ENCODE measurements at places on chromosomes 2 and 18.

DNA sequence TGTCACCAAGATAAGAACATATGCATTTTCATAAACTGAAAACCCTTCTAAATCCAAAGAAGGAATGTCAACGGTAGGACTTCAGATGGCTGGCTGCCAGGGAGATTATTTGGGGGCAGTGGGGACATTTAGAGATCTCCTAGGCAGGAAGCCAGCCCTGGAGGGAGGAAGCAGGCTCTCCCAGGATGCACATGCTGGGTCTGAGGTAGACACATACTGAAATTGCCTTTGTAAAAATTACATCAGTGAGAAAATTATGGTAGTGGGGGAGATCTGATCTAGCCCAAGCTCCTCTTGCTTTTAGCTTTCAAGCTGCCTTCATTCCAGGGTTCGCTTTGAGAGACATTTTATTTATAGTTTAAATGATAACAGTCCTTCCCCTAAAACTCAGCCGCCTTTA, 24.1 kb downstream of the MPP4 start:
- no peak for DNase-seq

DNA sequence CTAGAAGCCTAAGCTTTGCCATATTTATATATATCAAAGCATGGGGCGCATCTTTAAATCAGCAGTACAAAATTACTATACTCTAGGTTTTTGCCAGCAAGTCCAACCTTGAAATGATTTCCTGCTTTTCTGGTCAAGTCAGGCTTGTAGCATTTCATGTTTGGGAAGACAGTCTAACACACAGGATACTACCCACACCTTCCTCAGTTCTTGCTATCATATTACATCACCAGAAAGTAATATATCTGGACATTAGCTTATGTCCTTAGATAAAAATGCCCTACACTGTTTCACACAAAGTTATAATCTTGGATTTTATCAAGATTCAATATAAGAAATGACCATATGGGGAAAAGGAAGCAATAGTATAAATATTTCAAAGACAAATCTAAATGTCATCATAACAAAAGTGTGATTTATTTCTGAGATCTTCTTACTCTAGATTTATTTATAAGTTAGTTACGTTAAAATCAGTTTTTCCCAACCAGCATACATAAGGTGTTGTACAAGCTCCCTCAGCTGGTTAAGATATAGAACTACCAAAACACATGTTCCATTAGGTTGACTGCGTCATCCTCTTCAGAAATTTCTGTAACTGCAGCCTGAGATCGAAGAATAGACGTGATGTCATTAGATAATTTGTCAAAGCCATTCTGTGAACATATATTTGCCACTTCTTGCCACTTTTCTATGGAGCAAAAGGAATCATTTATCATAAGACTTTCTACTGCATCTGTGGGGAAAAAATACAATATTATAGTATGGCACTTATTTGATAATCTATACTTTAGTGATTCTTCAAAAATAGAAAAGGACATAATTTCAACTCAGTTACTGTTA, 56.6 kb downstream of the CLHC1 start:
- peak; percentile 80 for DNase-seq

GRCh38 chr2:64262071-64262470, 117.9 kb upstream of the PELI1 start:
- peak; percentile 71 for DNase-seq

DNA sequence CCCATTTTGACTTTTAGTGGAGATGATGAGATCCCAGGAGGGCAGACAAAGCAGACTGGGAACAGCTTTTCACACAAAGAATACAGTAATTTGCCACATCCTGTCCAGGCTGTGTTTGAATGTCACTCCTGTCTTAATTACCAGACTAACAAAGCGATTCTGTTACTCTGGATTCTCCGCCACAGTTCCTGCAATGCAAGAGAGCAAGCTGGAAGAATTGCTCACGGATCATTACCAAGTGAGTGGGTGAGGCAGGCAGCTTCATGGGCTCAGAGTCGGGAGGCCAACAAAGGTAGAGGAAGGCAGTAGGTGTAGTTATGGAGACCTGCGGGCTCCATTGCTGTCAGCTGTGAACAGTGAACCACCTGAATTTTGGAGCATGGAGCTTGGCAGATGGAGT, 250.5 kb upstream of the ATP5MC3 start:
- DNase-seq = no peak

DNA sequence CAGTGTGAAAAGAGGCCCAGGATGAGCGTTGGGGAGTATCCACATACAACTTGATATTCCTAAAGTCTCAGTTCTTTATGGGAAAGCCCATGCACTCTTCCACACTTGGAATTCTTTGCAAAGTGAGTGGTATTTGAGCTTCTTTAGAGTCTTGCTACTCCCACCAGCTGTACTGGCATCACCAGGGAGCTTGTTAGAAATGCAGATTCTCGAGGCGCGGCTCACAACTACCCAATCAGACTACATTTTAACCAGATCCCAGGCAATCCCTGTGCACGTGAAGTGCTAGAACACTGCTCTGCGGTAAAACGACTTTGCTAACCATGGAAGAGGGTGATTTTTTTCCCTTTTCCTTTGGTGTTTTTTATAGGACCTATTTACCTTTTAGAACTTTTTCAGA, 184.7 kb downstream of the NEDD4L start:
- no peak for DNase-seq

DNA sequence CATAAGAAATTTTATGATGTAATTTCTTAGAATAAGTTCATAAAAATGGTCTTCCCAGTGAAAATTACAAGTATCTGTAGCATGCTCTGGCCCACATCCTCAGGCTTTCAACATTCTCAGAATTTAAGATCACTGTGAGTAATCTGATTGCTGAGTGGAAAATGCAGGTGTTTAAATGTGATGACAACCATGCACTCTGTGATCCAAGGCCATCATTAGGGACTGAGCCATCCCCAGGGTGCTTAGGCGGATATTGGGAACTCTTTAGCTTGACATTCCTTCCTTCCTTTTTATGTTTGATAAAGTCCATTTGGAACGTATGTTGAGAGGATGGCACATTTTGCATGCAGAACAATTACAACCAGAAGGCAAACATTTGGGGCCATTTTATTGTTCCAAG, 95.5 kb downstream of the ARL4C start:
- DNase-seq = no peak

DNA sequence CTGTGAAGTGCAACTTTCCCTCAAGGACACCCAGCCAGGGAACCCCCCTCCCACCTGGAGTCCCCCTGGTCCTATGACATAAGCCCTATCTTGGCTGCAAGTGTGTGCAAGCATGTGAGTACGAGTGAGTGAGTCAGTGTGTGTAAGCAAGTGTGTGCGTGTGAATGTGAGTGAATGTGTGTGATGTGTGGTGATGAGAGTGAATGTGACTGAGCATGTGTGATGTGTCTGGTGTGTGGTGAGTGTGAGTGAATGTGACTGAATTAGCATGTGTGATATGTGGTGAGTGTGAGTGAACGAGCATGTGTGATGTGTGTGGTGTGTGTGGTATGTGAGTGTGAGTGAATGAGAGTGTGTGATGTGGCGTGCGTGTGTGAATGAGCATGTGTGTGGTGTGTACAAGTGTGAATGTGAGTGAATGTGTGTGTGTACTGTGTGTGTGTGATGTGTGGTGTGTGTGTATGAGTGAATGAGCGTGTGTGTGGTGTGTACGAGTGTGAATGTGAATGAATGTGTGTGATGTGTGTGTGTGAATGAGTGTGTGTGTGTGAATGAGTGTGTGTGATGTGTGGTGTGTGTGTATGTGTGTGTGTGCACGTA, 68.8 kb upstream of the SMAD7 start:
- DNase-seq = no peak

GRCh38 chr2:134314681-134315368, 61.0 kb downstream of the MGAT5 start:
- DNase-seq = no peak

DNA sequence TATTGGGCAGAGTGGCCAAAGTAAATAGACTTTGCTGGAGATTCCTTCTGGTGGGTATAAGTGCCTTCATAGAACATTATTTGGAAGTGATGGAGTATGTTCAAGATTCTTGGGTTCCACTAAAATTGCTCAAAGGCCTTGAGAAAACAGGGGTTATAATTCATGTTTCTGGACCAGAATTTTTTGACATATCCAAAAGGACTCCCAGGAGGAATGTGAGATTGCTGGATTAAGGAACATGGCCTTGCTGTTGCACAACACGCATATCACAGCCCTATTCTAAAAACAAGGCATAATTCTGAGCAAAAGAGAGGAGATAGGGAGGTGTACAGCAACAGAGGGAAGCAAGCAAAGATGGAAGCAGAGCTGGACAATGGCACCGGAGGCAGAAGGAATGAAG, 111.7 kb upstream of the TNP1 start:
- no peak for DNase-seq

DNA sequence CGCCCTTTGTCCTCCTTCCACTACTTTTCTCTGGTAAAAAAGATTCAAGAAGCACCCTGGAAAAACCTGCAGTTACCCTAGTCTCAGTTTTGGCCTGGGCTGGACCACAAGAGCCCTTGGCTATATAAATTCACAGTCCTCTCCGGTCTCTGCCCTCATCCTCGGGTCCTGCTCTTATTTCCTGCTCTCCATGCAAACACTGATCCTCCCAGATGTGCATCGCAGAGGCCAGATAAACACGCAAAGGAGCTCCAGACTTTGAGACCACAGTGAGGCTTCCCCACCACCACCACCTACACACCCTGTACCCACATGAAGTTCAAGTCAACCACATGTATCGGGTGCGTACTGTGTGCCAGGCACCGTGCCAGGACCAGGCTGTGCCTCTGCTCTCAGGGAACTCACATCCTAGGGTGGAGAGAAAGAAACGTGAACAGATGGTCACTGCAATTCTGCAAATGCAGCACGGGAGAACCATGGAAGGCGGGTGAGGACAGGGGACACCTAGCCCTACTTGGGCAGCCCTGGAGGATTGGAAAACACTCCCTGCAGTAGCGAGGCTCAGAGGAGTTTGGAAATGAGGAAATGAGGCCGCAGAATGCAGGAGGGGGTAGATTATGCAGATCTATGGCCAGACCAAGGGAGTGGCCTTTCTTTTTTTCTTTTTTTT, 7.4 kb downstream of the CTDSP1 start:
- DNase-seq = peak; percentile 67

DNA sequence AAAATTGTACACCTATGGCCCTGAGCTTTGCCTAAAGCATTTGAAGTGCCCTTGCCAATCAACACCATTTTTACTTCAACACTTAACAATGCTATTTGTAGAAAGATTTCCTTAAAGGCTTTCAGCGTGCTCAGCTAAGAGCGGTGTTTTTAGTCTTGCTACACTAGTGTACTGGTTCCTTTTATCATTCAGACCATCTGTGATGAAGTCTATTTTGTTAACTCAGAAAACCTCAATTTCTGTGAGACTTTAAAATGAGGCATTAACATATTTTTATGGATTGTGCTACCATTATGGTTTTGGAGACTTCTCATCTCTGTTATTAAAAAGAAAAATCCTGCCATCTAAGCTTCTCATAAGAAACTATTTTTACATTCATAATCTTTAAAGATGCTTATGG, 46.6 kb upstream of the EHBP1 start:
- no peak for DNase-seq

GRCh38 chr2:141455877-141456276, 674.9 kb downstream of the LRP1B start:
- DNase-seq = no peak

DNA sequence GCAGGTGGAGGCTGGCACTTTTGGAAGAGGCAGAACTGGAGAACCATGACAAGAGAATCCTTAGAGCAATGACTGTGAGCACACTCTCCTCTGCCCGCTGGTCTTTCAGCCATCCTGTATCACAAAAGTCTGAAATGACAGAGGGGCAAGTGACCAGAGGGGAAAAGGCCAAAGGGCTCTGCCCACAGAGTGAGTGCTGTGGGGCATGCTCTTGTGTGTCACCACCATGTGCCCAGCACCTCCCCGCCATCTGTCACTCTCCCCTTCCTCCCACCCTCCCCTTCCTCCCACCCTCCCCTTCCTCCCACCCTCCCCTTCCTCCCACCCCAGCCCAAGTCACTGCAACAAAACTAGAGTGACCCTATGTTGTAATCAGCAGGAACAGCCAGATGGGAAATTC, 31.9 kb downstream of the DAW1 start:
- DNase-seq = no peak

- DNase-seq = peak; percentile 36
Observed at GRCh38 chr2:185291035-185291647, 447.5 kb upstream of the FSIP2 start.

GRCh38 chr18:52175406-52175805, 164.6 kb upstream of the DCC start:
- DNase-seq = no peak

DNA sequence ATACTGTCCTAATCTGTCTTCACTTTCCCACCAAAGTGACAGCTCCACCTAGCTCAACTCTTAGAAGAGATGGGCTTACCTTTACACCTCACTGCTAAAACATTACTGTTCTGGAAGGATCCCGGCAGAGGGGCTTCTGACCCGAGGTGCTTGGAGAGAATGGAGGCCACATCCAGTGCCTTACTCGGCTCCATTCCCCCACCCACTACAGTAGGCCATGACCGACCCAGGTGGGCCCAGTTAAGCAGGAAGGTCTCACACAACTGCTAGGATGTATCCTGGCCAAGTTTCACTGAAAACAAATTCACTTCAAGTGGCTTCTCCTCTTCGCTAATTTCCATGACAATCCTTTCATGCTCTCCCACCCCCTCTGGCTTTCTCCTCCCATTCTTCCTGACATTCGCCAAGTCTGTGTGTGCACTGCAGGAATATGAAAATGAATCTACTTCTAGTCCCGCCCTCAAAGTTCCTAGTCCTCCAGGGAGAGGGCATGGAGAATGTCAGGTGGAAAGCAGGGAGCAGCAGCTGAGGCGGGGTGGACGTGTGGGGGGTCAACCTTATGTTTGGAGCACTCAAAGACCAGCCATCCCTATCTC, 11.8 kb downstream of the WIPF1 start:
- DNase-seq = no peak

Measured in fibroblast of villous mesenchyme (primary cell).